ENCODE measurements at places on chromosomes 12 and 14.

- no peak for DNase-seq
These were observed 3.3 kb upstream of the RIMBP2 start for GRCh38 chr12:130719263-130719859.

DNA sequence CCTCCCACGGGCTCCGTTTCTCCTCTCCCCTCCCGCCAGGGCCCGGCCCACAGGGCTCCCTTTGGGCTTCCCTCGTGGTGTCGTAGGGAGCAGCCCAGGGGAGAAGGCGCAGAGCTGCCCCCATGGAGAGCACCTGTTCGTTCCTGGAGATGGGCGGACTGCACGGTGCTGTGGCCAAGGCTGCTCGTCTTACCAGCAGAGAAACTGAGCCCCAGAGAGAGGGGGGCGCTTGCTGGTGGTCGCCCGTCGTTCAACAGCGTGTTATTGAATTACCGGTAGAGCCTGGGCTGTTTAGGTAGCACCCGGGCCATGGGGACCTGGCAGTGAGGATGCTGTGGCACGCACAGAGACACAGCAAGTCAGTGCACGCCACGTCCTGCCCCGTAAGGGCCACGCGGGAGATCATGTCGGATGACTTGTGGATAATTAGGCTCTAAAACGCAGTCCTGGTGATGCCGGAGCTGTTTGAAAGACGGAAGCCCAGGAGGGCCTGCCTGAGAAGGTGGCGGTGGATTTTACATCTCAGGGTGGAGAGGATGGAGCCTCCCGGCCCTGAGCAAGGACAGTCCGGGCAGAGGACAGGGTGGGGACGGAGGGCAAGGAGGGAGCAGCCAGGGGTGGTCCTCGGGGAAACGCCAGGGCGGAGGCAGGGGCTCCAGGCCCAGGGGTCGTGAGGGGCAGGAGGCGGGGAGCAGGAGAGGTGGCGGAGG is 134.4 kb downstream of the ADGRD1 start:
- peak; percentile 50 for DNase-seq

GRCh38 chr12:104608998-104609397 is 152.2 kb downstream of the CHST11 start:
- no peak for DNase-seq

DNA sequence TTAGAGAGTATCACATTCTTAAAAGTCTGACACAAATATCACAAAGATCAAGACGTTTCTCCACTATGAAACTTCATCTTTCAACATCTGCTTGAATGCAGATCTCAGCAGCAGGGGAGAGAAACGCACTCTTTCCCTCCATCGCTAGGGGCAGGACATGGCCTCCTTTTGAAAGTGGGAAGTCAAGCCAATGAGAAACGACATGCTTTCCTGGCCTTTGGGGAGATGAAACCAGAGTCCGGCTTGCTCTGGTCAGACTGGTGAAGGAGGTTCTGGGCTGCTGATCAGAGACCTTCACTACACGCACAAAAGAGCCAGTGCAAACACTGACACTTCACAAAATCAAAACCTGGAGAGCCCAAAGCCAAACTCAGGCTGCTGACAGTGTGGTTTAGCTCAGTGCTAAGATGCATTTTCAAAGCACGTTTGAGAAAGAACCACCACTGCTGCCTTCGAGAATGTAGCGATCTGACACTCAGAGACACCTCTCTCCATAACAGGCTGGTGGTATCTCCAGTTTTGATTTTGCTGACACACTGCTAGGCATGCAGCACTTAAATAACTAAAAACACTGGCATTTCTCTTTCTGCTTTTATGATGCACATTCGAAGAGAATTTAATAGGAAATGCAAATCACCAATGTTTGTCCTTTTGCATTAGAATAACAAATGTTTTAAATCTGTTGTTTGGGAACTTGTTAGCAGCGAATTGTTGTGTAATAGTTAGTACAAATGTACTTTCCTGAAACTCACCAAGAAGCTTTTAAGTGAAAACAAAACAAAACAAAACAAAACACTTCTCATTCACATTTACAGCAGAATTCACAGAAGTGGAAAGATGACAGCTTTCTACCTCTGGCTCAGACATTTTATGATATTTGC is 93.9 kb upstream of the OVCH1 start:
- no peak for DNase-seq

DNA sequence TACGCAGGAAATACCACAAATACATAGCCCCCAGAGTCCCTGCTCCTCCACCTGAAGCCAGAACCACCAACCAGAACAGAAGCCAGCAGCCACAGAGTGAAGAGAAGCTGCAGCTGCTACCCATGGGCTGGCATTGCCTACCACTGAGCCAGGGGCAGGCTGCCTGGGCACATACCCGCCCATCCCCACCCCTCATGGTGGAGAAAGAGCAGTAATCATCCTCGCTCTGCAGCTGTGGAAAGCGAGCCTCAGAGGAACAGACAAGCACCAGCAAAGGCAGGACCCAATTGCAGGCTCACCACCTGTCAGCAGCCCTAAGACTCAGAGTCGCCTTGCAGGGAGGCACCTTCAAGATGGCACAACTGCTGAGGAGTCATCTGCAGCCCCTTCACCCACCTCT is 11.2 kb upstream of the CD9 start:
- no peak for DNase-seq

- no peak for DNase-seq
These were observed 1.2 kb downstream of the FOS start for GRCh38 chr14:75279763-75280290.

DNA sequence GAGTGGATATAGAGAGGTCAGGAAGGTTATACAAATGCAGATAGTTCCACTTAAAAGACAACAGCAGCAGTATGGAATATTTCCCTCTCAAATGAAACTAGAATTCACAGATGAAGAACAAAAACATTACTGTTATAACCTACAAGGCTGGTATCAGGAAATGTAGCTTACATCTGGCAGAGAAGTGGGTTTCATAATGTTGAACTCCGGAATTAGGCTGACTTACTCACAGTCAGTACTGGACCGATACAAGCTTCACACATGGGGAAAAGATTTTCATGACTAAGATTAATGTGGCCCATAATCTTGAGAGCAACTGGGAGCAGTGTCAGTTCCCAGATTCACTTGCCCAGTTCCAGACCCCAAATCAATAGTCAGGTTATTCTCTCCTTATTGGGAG is 353.9 kb downstream of the DUSP6 start:
- no peak for DNase-seq

DNA sequence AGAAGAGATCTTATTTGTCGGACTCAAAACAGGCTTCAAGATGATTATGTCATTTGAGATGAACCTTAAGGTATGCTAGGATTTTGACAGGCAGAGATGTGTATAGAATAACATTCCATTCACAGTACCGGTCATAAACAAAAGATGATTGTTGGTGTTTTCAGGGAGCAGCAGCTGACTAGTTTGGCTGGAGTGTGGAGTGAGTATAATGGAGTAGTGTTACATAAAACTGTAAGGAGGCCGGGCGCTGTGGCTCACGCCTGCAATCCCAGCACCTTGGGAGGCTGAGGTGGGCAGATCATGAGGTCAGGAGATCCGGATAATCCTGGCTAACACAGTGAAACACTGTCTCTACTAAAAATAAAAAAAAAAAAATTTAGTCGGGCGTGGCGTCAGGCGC is 23.9 kb downstream of the SERPINA10 start:
- no peak for DNase-seq

DNA sequence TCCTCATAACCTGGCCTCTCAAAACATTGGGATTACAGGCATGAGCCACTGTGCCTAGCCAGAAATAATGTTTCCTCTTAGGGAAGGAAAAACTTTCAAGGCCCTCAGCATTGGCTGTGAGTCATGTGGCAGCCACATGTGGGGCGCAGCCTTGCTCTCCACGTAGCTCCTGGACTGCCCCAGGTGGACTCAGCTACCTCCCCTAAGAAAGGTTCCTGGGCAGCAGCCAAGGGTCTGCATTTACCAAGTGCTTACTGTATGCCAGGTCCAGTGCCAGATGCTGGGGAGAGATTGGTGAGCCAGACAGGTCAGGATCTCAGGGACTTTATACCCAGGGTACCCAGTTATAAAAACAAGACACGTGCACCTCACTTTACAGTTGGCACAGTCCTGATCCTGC is 3.7 kb upstream of the TRPV4 start:
- no peak for DNase-seq

- no peak for DNase-seq
These were observed 2.7 kb downstream of the JDP2 start for GRCh38 chr14:75430526-75430925.

- no peak for DNase-seq
These were observed 30.7 kb downstream of the GUCY2C start for GRCh38 chr12:14665354-14666348.

GRCh38 chr14:54447231-54447692 is 6.1 kb upstream of the CNIH1 start:
- DNase-seq: no peak

DNA sequence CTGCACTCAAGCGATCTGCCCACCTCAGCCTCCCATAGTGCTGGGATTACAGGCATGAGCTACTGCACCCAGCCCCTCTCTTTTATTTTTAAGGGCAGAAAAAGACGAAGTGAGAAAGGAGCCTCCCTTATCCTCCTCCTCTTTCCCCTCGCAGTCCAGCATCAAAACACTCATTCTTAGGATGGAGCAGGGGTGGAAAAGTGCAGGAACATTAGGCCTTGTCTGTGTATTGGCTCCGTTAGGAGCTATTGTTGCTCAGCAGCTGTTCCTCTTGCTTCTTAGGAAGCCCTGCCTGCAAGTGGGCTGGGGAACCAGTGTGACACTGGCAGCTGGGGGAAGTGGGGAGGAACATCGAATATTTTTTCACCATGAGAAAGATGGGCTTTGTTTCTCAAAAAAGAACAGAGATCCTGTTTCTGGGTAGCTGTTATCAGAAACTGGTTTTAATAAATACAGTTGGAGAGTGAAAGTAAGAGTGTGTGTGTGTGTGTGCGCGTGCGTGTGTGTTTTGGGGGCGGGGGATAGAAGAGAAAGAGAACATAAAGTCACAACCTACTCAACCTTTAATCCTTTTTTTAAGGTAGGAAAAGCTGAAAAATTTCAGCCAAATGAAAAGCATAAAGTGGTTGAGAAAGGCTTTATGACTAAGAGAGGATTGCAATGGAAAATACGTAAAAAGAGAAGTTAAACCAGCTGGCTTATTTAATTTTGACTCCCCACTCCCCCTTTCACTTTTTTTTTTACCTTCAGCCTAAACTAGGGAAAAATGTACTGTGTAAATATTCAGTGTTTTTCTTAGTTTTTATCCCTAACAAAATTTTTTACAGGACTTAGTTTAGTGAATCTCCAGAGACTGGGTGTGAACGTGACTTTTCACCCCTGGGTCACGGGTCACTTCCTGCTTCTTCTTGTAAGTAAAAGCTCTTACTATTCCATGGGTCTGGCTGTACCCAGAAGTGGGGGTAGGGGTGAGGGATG is 197.2 kb upstream of the PLEKHG7 start:
- DNase-seq: peak; percentile 79

- DNase-seq: no peak
These were observed 270.2 kb downstream of the ALG10B start for GRCh38 chr12:38586789-38587188.

GRCh38 chr14:97177635-97178034 is 380.5 kb downstream of the VRK1 start:
- no peak for DNase-seq

DNA sequence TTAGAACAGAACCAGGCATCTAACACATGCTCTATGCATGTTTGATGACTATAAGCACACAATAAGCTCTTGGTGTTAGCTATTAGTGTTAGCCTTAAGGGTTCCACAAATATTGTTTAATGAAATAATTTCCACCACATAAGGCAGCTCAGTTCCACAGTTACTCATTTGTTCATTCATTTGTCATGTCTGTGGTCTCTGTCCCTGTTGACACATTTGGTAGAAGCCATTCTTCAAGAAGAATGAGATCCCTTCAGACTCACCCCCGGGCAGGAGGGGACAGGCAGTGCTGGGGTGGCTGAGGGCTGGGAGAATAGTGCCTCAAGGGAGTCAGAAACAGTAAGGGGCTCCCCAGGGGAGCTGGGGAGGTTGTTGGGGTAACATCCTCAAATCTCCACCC is 3.7 kb upstream of the FAIM2 start:
- no peak for DNase-seq

GRCh38 chr14:33401311-33401710 is 462.6 kb downstream of the NPAS3 start:
- no peak for DNase-seq

GRCh38 chr12:100265732-100266584 is 921 bp downstream of the DEPDC4 start:
- no peak for DNase-seq

GRCh38 chr12:106914796-106915634 is 40.7 kb upstream of the TMEM263 start:
- no peak for DNase-seq

DNA sequence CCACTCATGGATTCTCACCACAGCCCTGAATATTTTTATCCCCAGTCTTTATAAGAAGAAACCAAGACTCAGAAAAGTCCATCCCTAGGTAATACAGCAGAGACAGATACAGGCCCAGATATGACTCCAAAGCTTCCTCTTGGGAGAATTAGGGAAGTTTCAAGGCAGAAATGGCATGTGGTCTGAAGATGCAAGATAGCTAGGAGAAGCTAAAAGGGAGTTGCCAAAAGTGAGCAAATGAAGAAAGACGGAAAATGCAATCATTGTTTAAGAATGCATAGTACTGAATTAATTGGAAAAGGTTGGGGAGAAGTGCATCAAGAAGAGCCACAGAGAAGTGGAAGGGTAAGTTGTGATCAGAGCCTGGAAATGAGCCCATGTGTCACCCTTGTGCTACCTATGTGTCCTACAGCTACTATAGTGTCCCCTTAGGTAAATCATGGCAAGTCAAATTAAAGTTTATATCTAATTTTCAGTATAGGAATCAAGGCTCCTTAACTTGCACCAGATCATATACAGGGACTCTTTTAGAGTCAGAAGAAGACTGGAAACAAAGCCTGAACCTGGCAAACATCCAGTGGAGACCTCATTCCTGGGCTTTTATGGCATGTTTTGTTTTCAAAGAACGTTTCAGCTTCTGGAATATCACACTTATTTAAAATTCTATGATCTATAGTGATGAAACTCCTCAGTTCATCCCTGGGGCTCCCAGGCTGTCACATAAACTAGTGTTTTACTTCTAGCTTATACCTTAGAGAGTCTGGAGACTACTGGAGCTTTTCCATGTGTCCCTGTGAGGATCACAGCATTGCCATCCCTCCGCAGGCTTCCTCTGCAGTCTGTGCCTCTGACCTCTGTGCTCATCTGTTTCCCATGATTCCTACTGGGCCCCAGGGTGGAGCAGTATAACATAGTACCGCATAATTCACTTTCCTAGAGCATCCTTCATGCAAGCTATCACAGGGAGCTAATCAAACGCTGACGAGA is 189.0 kb upstream of the CDKN3 start:
- DNase-seq: no peak

DNA sequence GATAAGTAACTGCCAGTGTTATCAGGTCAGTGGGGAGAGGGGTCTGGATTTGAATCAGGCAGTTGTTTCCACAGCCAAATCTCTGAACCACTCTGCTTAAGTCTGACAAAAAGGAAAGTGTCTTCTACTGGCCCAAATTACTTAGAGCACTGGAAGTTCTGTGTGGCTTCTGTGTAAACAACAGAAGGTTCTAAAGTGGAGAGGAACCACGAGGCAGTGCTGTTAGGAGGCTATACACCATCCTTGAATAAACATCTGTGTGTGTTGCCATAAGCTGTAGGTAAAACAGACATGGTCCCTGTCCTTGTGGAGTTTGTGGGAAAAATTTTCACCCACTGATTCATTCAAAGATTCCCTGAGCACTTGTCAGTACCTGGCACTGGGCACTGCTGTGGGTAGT is 50.0 kb downstream of the GALNT4 start:
- DNase-seq: no peak
